GM20000 (cell line): ENCODE measurements at places on chromosomes 5 and 9.

- DNase-seq = no peak
These were observed 121.8 kb upstream of the TMEM161B start for GRCh38 chr5:88390481-88390880.

DNA sequence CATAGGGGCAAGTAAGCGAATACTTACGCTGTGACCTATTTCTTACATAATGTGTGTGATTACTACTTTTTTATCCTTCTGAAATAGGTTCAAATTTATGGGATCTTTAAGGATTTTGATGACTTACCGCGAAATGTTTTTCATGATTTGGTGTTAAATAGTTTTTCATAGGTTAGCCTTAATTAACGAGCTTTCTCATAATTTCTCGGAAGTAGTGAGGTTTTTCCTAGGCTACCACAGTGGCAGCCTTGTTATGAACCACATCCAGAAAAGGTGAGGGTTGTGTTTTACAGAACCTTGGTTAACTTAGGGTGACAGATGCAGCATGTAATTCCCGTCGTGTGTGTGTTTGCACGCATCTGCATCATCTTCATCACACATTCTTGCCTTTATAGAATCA is 1.3 kb downstream of the SH3GL2 start:
- DNase-seq = no peak

GRCh38 chr5:118905196-118905595 is 83.2 kb downstream of the DTWD2 start:
- DNase-seq = no peak

DNA sequence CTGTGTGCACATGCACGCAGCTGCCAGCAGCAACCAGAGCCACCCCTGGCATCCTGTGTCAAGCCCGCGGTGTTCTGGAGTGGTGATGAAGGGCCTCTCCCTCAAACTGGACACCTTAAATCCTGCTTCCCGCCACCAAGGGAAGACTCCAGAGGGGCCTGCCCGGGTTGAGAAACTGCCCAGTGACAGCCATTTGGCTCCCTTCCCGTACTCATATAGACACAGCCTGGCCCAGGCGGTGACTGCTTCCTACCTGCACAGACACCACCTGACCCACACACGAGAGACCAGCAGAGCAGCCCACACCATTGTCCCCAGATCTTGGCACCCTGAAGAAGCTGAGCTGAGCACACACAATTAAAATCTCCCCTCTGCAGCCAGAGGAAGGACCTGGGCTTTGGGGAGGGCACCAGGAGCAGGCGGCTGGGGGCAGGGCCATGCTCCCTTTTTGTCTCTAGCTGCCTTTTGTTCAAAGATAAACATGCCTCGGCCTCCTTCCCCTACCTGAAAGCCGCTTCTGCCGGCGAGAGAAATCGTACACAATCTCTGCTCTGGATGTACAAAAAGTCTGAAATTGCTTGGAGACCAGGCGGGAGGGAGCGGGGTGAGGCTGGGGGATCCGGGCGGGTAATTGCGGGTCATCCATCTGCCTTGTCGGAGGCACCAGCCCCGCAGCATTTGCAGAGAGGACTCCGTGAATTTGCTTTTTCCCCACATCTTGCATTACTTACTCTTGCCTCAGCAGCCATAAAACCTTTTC is 78.4 kb downstream of the TSPAN17 start:
- DNase-seq = no peak

GRCh38 chr9:81601639-81602623 is 87.4 kb downstream of the TLE1 start:
- no peak for DNase-seq

DNA sequence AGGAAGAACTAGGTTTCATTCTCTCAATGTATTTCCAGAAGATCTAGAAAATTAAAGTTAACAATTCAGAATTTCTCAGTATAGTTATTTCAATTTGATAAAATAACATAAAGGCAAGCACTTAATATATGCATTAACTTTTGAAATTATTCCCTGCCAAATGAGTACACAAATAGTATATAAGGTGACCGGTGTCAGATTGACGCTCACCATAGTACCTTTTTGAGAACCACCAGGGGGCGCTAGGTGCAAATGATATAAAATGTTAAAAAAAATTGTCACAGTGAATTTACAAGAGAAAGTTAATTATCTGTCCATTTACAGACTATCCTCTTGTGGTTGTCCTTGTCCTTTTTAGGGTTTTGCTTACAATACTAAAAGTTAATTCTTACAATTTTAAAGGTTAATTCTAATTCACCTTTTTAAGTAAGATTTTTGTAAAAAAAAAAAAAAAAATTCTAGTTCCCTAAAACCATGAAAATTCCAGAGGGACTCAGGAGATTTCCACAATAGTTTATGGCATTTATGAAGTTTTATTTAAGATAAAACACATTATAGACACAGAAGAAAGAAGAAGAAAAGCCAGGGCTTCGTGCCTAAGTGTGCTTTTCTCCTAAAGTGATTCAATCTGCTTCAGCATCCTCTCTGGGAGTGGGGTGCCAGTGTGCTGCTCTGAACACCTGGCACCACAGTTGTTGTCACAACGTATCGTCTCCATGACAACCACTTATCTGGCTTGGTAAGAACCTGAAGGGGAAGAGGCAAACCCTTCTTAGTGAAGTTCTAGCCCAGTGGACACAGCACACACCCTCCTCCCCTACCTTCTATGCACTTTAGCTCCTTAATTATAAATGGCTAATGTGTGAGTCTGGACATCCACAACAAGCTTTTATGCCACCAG is 1.7 kb downstream of the ADAMTS16 start:
- peak; percentile 73 for DNase-seq
